ENCODE measurements at places on chromosomes 1 and 21.

- no peak for DNase-seq
Measured at GRCh38 chr1:12185918-12186678, 19.3 kb downstream of the TNFRSF1B start.

- no peak for DNase-seq
Measured at GRCh38 chr1:203263496-203263895, 34.0 kb upstream of the CHIT1 start.

GRCh38 chr1:200867018-200867811 lies 5.6 kb upstream of the GPR25 start:
- DNase-seq: no peak

GRCh38 chr1:9766759-9767442 lies 56.9 kb downstream of the CLSTN1 start:
- DNase-seq: no peak

DNA sequence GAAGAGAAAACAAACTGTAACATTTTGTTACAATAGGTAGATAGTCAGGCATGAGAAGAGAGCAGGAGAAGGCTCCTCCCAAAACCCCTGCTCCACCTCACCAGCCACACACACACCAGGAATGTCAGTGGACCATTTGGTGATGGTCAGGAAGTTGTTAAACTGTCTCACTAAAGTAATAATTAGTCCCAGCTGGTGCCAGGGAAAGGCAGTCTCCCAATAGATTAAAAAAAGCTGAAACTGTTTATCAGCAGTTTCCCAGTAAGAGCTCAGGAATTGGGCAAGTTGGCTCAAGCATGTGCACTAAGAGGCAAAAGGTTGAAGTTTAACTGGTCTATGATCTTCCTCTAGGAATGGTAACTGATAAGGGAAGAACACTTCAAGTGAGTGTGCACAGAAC lies 249.6 kb downstream of the COL11A1 start:
- DNase-seq: no peak

GRCh38 chr1:19287436-19288185 lies 959 bp downstream of the AKR7A3 start:
- no peak for DNase-seq

DNA sequence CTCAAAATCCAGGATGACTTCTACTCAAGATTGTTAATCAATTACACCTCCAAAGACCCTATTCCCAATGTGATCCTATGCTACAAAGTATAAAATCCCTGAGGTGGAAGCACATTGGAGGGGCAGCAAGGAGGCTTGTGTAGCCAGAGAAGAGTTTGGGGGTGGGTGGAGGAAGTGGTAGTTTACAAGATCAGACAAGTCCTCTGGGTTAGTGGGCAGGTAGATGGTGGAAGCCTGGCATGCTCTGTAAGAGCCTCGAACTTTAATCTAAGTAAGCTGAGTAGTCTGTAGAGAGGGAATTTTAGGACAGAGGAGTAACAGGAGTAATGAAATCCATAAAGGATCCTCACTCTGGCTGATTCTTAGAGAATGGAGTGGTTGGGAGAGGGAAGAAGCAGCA lies 65.0 kb upstream of the KCTD3 start:
- no peak for DNase-seq

- DNase-seq: no peak
Measured at GRCh38 chr1:2159124-2159523, 35.4 kb downstream of the FAAP20 start.

- no peak for DNase-seq
Measured at GRCh38 chr1:37888022-37888700, 28.8 kb upstream of the MTF1 start.

- no peak for DNase-seq
Measured at GRCh38 chr1:183450093-183450492, 22.2 kb upstream of the SMG7 start.

DNA sequence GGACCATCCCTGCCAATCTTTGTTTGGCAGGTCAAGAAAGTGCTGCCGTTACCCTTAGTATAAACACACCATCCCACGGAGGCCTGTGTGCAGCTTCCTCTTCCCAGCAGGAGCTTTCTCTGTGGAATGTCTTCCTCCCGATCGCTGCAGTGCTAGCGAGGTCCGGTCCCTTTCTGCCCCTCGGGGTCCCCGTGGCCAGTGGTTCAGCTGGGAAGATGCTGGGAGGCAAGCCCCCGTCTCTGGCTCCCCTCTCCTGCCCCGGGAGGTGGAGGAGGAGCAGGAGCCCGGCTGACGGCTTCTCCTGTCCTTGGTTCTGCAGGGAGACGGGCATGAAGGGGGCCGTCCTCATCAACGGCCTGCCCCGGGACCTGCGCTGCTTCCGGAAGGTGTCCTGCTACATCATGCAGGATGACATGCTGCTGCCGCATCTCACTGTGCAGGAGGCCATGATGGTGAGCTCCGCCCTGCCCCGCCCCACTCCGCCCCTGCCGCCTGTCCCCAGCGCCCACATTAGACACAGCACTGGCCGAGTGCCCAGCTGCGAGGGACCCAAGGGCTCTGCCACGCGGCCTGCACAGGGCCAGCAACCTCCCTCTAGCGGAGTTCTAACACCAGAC lies 42.1 kb downstream of the TFF3 start:
- no peak for DNase-seq

DNA sequence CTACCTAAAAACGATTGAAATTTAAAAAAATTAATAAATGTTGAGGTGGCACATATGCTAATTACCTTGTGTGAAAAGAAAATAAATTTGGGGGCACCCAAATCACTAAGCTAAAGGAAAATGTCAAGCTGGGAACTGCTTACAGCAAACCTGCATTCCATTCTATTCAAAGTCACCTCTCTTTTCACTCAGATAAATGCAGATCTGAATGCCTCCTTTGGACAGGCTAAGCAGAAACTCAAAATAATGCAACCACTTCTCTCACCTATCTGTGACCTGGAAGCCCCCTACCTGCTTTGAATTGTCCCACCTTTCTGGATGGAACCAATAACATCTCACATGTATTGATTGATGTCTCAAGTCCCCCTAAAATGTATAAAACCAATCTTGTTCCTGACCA lies 628.7 kb downstream of the AMY1C start:
- DNase-seq: no peak

GRCh38 chr1:247491328-247491727 lies 33.4 kb upstream of the OR2B11 start:
- no peak for DNase-seq

GRCh38 chr1:168098534-168099320 lies 38.0 kb downstream of the GPR161 start:
- no peak for DNase-seq

GRCh38 chr1:172719066-172719627 lies 60.2 kb downstream of the FASLG start:
- DNase-seq: no peak

DNA sequence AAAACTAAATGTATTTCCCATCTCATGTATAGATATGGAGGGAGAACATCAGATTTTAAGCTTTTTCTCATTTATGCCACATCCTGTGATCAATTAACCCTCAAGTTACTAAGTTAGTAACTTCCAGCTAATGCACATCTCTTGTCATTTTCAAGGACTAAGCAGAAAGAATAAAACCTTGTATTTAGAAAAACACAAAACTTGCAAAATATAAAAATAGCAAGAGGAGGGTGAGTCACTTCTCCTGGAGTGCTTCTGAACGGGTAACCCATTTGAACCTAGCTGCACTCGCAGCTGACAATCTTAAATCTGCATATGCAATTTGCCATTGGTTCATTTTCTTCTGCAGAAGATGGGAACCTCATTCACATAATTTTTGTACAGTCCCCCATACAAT lies 500.5 kb downstream of the SETD4 start:
- no peak for DNase-seq

DNA sequence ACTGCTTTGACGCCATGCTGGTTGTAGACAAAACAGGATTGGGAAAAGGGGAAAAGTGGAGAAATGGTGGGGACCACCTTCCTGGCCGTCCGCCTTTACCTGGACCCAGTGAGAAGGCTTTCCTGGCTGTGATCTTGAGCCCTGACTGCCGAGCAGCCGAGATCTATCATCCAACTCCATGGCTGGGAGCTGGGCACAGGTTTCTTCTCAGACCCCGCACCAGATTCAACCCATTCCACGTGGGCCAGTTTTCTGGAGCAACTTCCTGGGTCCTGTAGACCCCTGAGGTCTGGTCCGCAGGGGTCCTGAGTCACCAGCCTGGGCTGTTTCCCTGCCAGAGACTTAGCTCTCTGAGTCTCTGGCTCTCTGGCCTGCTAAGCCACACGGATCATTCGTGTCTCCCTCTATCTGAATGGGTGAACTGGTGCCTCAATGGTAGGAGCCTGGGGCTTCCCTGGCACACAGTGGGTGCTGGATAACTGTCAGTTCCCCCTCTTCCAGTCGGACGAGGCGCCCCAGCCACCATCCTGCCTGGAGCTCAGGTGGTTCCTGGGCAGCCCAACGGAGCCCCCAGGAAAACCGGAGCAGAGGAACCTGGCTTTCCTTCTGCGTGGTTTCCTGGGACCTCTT lies 4.5 kb upstream of the NPHP4 start:
- no peak for DNase-seq

- DNase-seq: no peak
Measured at GRCh38 chr21:41651406-41651805, 115.4 kb downstream of the RIPK4 start.

GRCh38 chr21:43600642-43601402 lies 58.5 kb downstream of the HSF2BP start:
- no peak for DNase-seq
